ENCODE measurements at places on chromosomes 12 and 14.
A peak's percentile ranks its signal among the peaks of the same experiment; 100 is the strongest.

GRCh38 chr14:101591121-101591520, 29.8 kb downstream of the DIO3 start:
- DNase-seq = no peak

- DNase-seq = no peak
Measured at GRCh38 chr14:64303471-64303917, 9.3 kb upstream of the ESR2 start.

DNA sequence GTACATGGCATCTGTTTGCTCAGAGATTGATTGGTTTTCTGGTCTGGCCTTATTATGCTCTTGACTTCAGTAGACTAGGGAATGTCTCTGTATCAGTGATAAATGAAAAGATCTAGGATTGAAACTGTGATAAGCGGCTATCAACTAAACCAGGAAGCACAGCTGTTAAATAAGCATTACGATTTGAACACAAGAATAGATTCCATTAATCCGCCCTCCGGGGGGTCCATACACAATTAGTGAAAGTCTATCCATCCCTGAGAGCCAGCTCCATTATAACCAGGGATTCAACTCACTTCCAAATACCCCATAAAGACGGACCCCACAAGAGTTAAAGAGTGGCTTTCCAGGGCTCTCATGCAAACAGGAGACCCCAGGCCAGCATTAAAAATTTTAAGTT, 279.0 kb downstream of the GRIN2B start:
- DNase-seq = no peak

DNA sequence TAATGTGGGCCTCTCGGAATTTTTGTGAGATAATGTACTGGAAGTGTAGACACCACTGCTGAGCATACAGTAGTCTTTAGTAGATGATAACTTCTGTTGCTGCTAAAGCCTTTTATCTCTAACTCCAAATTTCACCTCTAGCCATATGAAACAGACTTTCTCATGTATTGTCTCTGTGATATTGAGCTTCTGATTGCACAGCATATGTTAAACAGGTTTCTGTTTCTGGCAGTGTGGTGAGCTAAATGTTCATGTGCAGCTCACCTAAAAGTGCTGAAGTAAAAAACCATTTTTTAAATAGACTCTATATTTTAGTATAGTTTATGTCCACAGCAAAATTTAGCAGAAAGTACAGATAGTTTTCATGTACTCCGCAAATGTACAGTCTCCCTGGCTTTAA, 89.3 kb upstream of the ALX1 start:
- DNase-seq = no peak

- no peak for DNase-seq
Measured at GRCh38 chr12:4387607-4388006, 8.1 kb upstream of the FGF23 start.

- DNase-seq = no peak
Measured at GRCh38 chr14:58805057-58805456, 167.3 kb downstream of the DACT1 start.

DNA sequence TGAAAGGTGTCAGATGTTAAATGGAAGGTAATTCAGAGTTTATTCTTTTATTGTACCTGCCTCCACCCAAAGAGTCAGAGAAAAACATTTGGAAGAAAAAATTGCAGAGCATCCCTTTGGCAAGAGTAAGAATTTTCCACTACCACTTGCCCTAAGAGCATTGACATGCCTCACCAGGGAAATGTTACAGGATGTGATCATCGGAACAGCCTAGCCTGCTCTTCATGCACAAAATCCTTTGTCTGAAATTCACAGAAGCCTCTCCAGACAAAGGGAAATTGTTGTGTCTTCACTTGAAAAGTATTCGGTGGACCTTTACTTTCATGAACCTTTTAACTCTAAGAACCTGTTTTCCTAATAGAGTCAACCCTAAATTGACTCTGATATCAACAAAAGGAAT, 36.9 kb downstream of the ATP2A2 start:
- DNase-seq = no peak

DNA sequence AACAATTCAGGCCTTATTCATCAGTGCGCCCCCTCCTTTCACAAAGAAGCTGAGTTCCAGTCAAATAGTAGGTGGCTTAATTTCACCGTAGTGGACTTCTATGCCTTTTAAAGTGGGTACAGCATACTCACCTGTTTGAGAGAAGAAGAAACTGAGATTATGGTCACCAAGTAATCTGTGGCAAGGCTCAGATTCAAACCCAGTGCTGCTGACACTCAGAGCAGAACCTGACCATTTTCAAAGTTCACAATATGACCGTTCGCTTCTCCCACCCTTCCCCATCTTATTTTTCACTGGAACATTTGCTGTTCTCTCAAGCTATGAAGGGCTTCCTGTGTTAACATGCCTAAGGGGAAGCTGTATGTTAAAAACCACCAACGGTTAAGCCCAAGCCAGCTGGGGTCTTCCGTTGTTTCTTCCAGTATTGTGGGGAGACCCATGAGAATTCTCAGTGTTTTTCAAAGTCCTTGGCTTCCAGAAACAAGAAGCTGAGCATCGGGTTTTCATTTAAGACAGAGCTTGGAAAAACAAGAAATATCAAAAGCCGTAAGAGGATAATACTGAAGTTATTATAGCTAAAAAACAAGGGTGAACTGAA, 6.1 kb upstream of the PSMA6 start:
- no peak for DNase-seq

GRCh38 chr12:110694330-110694901, 5.5 kb upstream of the HVCN1 start:
- DNase-seq = no peak

- DNase-seq = peak; percentile 31
Measured at GRCh38 chr12:6444704-6445688, at the start of gene CD27. TSS of gene CD27 (plus strand) at chr12:6444955. CDS start at chr12:6445096, 141 bp downstream.

GRCh38 chr14:105933238-105933637, 406.9 kb downstream of the TMEM121 start:
- DNase-seq = no peak

DNA sequence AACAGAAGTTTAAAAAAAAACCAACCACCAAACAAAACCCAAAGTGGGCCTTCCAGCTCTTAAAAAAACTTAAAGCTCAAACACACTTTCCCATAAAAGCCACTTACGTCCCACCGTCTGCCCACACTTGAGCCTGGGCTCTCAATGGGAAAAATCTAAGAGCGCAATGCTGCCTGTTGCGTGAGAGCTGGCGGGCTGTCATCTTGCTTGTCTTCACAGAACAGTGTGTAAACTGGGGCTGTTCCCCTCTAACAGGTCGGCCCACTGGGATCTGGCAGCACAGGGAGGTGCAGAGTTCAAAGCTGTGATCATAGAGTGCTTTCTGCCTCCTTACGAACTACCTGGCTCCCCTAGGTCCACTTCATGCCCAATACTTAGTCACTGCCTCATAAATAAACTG, 80.0 kb downstream of the DICER1 start:
- DNase-seq = no peak

DNA sequence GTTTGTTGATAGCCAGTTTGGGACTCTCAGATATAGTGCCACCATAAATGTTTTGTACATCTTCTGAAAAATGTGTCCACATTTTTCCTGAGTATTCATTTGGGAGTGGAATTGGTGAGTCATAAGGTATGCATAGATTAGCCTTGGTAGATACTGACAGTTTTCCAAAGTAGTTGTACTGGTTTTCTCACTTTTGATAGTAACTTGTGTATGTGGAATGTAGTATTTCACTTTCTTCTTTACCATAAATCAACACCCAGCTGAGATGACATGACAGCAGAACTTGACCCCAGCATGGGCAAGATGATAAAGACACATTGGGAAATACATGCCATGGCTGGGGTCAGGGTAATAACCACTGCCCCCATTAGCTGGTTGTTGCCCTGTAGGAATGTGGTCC, 5.4 kb downstream of the FBXW8 start:
- DNase-seq = no peak

GRCh38 chr12:48779869-48780268, 9.0 kb downstream of the ADCY6 start:
- no peak for DNase-seq

- DNase-seq = no peak
Measured at GRCh38 chr14:103882503-103883262, 35.3 kb upstream of the PPP1R13B start.
